Fibroblast of skin of back (primary cell): ENCODE measurements at places on chromosomes 3 and 15.

GRCh38 chr3:15611018-15611417 lies 9.5 kb downstream of the BTD start:
- no peak for DNase-seq

DNA sequence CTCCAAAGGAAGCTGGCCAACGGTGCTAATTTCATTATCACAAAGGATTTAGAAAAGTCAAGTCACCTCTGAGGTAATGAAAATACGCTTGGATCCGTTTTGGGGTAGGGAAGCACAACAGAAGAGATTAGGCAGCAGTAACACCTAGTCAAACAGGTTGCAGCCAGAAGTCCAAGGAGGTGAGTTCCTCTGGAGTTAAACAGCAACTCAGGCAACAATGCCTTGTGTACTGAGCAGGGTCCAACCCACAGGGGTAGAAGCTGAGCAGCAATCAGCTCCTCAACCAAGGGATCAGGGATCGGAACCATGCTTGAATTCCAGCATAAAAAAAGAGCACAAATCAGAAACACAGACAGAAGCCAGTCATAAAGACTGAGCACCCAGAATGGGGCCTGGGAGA lies 88.1 kb upstream of the SPRED1 start:
- no peak for DNase-seq

GRCh38 chr3:16390581-16390980 lies 122.9 kb downstream of the RFTN1 start:
- peak; percentile 45 for DNase-seq

GRCh38 chr3:9791127-9791526 lies 1.1 kb downstream of the TADA3 start:
- DNase-seq, result no peak

- no peak for DNase-seq
These were observed 28.8 kb downstream of the RBP2 start for GRCh38 chr3:139447486-139447885.

DNA sequence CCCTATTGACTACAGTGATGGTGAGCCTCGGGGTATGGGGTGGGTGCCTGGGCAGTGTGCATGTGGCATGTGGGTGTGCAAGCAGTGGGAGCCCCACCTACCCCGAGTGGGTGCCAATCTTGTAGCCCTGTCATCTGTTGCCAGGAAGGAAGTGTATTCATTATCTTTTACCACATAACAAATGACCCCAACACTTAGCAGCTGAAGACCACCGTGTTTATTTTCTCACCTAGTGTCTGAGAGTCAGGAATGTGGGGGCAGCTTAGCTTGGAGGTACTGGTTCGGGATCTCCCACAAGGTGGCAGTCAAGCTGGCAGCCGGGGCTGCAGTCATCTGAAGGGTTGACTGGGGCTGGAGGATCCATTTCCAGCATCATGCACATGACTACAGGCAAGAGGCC lies 21.7 kb downstream of the XYLB start:
- no peak for DNase-seq

DNA sequence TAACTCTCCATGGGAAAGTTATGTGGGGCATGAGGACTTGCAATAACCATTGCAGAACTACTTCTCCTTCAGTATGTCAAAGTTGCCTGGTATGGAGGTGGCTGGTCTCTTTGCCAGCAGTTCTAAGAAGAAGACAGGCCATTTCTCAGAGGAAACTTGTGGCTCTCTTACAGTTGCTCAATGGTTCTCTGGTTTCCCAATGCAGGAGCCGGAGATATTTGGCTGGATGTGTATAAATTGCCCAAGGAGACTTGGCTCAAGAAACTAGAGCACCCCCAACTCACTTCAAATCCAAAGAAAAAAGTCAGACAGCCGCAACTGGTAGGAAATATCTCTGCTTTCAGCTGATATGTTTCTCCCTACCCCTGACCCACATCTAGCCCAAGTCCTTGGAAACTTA lies 24.2 kb downstream of the WDR93 start:
- no peak for DNase-seq

- DNase-seq, result no peak
These were observed 209.5 kb downstream of the EBLN2 start for GRCh38 chr3:73270839-73271483.

DNA sequence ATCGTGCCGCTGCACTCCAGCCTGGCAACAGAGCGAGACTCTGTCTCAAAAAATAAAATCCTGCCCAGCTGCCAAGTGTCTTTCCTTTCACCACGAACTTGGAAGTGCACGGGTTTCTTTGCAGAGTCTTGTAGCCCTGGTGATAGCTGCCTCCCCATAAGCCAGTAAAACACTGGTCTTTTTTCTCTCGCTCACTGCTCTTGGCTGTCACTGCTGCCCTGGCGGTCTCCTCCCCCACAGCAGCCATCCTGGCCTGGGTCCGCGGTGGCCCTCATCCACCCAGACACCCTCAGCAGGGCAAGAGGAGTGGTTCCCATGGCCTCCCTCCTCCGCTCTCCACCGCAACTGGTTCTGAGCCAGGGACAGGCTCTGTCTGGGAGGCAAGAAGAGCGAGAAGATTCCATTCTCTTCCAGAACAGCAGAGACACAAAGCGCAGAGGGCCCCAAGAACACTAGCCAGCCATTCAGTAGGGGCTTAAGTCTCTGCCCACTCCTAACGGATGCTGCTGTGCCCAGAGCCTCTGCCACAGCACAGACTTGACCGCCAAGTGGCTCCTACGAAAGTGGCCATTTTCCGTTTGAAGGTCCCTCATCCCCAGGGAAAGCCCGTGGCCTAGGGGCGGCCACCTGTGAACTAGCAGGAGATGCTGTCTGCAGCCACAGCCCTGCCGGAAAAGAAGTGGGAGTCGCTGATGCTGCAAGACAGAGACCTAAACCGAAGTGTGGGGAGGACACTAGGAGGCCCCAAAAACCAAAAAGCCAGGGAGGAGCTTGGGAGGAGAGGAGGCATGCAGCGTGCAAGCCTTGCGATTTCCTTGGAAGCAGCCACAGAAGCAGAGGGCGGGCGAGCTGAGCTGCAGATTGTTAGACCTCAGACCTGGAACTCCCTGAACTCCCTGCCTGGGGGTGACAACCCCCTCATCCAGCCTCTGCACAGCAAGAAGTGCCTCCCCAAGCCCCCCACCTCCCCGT lies 44.1 kb downstream of the KLHL25 start:
- DNase-seq, result no peak

- no peak for DNase-seq
These were observed 100.6 kb downstream of the DCLK3 start for GRCh38 chr3:36663666-36664291.

- no peak for DNase-seq
These were observed 191.5 kb downstream of the CHST2 start for GRCh38 chr3:143311096-143311495.

DNA sequence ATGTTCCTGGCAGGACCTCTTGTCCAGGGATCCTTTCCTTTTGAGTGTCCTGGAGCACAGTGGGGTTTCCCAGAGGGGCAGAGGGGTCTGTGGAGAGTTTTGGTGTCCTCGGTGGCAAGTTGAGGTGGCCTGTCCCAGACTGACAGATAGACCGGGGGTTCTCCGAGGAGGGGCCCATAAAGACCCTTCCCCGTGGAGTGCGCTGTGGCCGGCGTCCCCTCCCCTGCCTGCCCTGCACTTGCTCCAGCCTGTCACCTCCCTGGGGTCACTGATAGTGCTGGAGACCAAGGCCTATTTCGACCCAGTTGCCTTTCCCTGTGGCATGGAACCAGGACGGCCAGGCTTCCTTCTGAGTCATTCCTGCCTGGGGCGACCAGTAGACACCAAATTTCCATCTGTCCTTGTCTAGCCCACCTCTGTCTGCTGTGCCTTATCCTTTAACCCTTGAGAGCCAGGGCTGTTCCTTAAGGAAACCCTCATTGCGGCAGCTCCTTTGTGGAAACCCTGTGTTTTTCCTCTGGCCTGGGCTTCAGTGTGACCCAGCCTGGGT lies 2.9 kb downstream of the MUC4 start:
- DNase-seq, result no peak

DNA sequence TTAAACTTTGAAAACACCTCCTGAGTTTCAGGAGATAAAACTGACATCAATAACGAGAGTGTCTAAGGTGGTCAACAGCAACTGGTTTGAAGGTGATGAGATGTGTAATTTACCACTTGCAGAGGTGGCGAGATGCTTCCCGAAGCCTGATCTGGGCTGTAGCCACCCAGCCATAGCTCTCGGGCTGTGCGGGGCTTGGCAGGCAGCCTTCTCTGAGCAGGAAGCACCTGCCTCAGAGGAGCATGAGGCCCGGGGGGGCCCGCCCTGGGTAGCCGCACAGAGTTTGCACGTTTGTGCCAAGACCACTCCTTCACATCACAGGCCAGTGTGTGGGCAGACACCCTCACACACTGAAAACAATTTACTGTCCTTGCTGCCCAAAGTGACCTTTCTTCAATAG lies 220.3 kb downstream of the CACNA2D3 start:
- DNase-seq, result no peak

DNA sequence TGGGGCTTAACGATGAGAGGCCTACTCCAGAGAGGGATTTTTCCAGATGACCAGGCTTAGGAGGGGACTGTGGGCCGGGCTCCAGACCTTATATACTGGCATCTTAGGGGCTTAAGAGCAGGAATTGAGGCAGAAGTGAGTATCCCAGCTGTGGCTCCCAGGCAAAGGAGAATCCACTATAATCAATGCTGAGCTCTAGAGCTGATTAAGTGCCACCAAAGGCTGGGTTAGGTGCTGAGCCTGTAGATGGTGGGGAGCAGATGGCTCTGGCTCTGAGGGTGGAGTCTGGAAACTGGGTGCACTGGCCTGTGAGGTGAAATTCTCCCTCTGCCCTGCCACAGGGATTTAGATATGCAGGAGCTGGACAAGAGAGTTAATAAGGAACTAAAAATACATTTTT lies 23.2 kb downstream of the IRAK2 start:
- DNase-seq, result no peak

GRCh38 chr3:46495901-46496456 lies 1.8 kb upstream of the RTP3 start:
- peak; percentile 89 for DNase-seq

GRCh38 chr3:118636841-118637240 lies 397.8 kb downstream of the IGSF11 start:
- DNase-seq, result no peak

DNA sequence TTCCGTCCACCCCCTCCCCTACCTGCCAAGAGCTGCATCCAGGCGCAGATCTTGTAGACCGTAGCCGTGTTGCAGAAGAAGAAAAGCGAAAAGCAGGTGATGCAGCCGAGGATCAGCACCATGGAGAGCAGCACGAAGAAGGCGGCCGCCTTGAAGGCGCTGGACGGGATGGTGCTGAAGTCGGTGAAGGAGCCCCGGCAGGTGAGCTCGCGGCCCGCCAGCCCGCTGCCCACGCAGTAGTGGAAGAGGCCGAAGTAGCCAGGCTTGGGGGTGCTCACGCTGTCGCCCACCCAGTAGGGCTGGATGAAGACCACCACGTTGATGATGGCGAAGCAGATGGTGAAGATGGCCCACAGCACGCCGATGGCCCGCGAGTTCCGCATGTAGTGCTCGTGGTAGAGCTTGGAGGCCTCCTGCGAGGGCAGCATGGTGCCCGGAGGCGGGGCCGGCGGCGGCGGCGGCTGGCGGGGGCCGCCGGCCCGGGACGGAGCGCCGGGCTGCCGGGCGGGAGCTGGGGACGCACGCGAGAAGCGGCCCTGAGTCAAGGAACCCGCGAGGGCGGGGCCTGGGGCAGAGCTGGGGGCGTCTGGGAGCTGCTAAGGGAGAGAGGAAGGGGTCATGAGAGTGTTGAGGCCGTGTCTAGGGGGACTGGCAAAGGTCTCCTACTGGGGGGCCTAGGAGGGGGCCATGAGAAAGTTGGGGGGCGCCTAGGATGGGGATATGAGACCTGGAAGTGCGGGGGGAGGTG lies 1.2 kb downstream of the LHFPL4 start:
- peak; percentile 50 for DNase-seq

- DNase-seq, result no peak
These were observed 395.5 kb downstream of the SHQ1 start for GRCh38 chr3:72452745-72453144.

DNA sequence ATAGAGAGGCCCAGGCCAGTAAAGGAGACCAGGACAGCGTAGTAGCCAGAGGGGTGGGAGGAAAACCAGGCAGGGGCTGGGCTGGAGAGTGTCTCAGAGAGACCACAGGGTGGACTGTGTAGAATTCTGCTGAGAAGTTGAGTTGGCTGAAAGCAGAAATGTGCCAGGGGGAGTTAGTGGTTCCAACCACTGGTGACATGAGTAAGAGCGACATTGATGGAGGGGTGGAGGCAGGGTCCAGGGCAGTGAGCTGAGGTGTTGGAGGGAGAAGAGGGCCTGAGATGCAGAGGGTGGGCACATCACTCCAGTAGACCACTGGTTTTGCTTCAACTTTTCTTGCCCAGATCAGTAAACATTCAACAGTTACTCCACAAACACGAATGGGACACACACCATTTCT lies 106.5 kb downstream of the ASB7 start:
- no peak for DNase-seq
